ENCODE measurements at places on chromosomes 13 and 19.

DNA sequence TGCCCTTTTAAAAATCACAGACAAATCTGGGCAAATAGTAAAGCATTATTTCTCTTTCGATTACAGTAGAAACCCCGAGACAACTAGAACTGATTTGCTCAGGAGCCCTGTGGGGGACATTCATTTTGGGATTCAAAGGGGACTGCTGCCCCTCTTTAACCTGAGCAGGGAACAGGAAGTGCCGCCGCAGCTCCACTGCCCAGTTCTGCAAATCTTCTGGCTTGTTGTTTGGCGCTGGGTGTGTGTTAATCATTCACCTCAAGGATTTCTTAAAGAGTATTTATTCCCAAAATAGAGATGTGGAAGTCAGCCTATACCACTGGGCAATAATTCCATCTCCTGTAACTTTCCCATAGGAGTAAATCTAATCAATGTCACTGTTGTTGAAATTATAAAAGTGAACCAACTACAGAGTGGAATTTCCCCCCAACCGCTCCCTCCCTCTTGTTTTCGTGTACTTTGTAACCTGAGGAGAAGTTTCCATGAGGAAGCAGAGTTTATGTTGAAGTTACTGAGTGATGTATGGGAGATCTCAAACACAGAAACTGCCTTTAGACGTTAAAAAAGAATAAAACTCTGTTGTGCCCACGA, 515.8 kb downstream of the KLF12 start:
- no peak for DNase-seq

GRCh38 chr19:19405971-19406877, 749 bp downstream of the GATAD2A start:
- no peak for DNase-seq

DNA sequence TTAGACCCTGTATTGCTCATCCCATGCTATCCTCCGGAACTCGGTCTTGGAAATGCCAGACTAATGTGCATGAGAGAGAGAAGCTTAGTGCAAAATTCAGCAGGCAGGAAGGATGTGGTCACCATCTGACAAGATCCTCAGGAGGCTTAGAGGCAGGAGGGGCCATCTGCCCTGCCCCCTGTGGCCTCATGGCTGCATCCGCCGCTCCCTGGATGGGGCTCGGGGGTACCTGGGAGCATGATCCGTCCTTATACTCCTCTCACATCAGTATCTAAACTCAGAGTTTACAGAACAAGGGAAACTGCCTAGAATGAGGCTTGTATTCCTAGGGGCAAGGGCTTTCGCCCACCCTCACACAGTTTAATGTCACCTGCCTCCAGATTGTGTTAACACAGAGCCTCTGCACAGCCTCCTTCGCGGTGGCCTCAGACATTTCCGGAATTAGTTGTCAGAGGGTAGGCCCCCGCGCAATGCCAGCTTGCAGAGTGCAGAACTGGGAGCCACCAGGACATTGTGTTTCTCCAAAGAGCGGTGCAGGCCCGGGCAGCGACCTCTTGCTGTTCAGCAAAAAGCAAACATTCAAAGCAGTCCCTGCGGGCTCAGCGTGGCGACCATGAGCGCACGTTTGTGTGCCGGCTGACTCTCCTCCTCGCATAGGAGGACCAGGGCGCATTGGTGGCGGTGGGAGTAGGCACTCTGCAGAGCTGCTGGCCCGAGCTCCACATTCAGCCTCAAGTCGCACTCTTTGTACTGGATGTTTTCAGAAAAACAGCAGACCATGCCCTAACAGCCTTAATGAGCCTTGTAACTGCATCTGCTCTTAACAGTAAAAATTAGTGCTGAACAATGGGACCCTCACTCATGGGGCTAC, 39.1 kb downstream of the GPR12 start:
- DNase-seq: no peak

DNA sequence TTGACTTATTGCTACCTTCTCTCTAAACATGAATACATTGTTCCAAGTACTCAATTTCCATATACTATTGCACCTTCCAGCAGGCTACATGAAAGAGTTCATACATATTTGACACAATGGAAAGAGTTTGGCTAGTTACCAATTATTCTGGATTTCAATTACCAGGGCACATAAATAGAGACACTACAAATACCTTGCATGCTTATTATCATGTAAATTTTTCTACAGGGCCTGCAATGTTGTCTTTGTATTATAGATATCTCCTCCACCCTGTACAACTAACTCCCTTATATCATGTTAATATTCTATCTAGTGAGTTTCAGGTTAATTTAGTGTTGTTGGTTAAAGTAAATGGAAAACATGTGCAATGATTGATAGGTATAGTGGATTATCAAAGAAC, 540.7 kb upstream of the SLITRK5 start:
- DNase-seq: no peak

- DNase-seq: no peak
Measured at GRCh38 chr13:49844181-49844580, 51.7 kb upstream of the KPNA3 start.

- no peak for DNase-seq
Measured at GRCh38 chr19:19111967-19112580, 26.2 kb downstream of the TMEM161A start.

DNA sequence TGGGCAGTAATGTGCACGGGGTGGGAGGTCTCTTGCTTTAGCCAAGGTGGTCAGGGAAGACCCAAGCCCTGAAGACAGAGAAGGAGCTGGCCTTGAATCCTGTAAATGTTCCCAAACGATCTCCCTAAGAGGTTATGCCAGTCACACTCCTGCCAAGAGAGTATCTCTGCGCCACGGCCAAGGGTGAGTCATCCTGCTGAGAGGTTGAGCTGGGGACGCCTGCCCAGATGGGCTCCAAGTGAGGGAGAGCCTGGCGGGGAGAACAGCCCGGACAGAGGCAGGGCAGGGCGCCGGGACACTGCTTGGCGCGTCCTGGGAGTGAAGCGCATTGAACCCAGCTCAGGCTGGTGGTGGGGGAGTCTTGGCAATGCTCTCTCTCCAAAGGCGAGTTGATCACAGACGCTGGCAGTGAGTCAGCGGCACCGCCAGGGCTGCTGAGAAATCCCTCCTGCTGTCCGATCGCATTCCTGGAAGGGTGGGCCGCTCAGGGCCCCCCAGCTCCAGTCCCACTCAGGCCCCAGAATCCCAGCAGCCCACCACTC, 16.4 kb downstream of the SULT2B1 start:
- no peak for DNase-seq

DNA sequence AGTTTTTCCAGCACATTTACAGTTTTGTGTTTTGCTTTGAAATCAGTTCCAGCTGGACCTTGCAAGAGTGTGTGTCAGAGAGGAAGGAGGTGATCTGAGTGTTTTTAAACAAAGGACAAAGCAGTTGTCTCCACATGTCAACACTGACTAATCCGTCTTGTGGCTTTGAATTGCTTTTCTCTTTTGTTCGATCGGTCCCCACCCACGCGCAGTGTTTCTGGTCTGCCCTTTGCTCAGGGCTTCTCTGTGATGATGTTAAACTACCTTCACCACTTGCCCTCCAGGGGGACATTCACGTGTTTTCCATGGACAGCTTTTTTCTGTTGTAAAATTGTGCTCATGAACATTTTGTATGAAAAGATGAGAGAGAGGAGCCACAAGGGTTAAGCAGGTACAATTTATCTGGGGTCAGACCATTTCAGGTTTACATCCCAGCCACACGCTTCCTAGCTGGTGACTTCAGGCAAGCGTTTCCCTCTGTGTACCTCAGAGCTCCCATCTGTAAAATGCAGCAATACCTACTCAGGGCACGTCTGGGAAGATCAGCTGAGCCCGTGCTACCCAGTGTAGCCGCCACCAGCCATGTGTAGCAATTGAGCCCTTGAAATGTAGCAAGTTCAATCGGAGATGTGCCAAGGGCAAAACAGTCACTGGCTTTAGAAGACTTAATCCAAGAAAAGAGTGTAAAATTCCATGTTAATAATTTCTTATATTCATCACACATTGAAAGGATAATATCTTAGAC, 13.5 kb upstream of the PLA2G4C start:
- no peak for DNase-seq

DNA sequence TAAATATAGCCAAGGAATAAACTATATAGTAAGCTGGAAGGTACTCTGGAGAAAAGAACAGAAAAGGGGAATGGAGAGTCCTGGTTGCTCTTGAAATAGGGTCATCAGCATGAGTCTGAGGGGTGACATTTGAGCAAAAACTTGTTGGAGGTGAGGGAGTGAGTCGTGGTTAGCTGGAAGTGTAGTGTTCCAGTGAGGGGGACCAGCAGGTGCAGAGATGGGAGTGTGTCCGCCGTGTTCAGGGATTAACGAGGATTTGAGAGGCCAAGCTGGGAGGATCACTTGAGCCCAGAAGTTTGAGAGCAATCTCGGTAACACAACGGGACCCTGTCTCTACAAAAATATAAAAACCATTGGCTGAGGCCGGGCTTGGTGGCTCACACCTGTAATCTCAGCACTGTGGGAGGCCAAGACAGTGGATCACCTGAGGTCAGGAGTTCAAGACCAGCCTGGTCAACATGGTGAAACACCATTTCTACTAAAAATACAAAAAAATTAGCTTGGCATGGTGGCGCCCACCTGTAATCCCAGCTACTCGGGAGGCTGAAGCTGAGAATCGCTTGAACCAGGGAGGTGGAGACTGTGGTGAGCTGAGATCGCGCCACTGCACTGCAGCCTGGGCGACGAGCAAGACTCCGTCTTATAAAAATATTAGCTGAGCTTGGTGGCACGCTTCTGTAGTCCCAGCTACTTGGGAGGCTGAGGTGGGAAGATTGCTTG, 1.1 kb downstream of the SUPT5H start:
- DNase-seq: no peak

- DNase-seq: no peak
Measured at GRCh38 chr13:49497272-49497671, 1.5 kb downstream of the PHF11 start.

DNA sequence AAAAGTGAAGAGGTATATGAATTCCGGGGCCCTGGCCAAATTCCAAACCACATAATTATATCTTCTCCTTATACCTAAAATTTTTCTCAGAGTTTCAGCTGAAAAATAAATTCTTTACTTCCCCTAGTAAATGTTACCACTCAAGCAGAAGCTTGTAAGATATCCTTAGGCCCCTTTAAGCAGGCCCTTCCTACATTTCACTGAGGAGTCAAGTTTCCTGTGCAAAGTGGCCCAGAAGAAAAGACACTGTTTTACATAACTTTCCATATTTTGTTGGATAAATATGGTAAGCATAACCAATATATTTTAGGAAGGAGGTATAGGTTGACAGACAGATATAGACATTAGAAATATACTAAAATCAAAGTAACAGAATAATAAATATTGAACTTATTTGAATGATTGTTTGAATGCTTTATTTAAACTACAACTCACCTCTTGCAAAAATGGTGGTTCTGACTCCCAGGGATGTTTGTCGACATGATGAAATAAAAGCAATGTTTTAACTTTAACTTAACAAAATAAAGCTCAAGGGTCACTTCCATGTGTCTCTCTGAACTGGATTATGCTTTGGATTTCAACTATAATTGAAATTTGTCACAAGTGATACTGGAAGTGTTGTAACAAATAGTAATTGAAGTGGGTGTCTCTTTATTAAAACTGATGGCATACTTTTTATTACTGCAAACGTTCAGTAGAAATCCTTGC, 141.2 kb downstream of the SPRY2 start:
- DNase-seq: no peak

DNA sequence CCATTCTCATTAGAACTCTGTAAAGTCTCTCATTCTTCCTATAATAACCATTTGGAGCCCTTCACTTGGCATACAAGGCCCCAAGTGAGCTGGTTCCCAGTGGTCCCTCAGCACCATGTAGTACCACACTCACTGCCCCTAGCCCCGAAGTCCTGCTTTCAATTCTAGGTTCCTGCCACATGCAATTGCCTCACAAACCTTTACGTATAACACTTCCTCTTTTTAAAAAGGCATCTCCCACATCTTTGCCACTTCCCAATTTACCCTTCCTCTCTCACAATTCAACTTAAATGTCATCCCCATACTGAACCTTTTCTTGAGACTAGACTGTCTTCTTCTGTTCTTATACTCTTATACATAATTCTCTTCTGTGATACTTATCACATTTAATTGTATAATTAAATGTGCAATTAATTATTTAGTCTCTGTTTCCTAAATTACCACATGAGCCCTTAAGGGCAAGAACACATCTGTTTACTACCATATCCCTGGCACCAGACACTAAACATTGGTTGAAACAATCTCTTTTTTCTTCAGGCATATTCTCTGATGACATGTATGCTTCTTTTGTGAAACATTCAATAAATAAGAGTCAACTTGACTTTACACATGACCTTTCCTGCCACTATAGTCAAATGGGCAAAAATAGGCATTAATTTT, 304.0 kb downstream of the SPRY2 start:
- no peak for DNase-seq

- no peak for DNase-seq
Measured at GRCh38 chr13:67147342-67148133, 82.6 kb downstream of the PCDH9 start.

DNA sequence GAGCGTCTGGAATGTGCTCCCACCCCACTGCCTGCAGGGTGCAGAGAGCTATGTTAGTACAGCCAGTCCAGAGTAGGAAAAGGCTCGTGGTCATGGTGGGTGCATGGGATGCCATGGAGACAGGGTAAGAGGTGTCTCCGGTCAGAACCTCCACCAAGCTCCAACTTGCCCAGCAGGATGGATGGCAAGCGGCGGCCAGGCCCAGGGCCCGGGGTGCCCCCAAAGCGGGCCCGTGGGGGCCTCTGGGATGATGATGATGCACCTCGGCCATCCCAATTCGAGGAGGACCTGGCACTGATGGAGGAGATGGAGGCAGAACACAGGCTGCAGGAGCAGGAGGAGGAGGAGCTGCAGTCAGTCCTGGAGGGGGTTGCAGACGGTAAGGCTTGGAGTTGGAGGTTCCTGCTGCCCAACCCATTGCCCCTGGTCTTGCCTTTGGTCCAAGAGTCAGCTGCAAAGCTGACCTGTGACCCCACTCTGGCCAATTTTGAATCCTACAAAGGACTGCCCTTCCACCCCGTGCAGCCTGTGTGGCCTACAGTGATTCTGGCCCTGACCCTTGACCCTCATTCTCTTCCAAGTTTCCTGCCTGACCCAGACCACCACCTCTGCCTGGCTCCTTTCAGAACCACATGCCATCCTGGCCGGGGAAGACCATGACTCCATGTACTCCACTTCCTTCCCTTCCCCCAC, 14.7 kb downstream of the POLD1 start:
- no peak for DNase-seq

Data from NCI-H2107 (cell line).